NCI-H460 (cell line): ENCODE measurements at places on chromosomes 3 and 15. TPM values are rescaled to one million over a fixed set of nuclear protein-coding genes. Genes with fewer than 3 reads are reported as not detected.

GRCh38 chr3:81197386-81197785, 564.1 kb downstream of the GBE1 start:
- no peak for DNase-seq

GRCh38 chr3:89303701-89304100, 196.3 kb downstream of the EPHA3 start:
- no peak for DNase-seq

DNA sequence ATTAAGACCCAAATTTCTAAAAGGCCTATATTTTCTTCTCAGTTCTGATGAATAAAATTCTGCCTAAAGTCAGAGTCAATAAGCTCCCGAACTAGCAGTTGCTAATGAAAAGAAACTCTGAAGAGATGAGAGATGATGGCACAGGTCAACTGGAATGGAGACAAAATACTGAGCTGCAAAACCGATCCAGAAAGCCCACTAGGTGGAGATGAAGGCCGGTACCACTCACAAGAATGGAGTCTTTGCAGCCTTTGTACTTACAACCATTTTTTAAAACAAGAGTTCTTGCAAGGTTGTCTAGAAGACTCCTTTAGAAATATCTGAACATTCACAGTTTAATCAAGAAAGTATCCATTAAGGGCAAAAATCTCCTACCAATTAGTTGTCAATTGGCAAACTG, 119.9 kb upstream of the TJP1 start:
- DNase-seq: no peak

DNA sequence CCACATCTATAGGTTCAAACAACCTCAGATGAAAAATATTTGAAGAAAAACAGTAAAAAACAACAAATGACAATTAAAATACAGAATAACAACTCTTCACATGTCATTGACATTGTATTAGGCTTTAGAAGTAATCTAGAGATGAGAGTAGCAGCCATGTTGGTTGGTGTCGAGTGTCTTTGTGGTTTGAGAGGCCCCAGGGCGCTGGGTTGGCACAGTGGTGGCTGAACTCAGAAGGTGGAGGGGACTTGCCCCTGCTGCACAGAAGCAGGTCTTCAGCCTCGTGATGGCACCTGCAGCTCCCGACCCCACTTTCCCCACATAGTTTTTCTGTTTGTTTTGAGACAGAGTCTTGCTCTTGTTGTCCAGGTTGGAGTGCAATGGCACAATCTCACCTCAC, 187.2 kb downstream of the OSBPL10 start:
- DNase-seq: no peak

- no peak for DNase-seq
These were observed 61.9 kb downstream of the SMAD3 start for GRCh38 chr15:67127331-67127664.

DNA sequence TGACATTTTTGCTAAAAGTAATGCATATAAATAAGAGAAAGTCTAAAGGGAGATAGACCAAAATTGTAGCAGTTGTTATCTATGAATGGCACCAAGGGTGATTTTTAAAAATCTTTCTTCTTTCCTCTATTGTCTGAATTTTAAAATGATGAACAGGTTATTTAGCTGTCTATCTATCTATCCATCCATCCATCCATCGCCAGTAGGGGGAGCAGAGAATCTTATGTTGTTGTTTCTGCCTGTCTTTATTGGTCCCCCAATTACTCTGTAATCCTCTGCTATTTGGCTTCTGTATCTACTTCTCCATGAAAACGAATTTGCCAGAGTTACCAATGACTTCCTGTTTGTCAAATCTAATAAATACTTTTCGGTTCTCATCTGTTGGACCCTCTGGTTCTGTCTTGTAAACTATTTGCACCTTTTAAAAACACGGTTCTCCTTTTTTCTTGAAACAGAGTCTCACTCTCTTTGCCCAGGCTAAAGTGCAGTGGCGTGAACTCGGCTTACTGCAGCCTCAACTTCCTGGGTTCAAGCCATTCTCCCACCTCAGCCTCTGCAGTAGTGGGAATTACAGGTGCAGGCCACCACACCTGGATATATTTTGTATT, 86.0 kb downstream of the ECT2 start:
- peak; percentile 45 for DNase-seq

DNA sequence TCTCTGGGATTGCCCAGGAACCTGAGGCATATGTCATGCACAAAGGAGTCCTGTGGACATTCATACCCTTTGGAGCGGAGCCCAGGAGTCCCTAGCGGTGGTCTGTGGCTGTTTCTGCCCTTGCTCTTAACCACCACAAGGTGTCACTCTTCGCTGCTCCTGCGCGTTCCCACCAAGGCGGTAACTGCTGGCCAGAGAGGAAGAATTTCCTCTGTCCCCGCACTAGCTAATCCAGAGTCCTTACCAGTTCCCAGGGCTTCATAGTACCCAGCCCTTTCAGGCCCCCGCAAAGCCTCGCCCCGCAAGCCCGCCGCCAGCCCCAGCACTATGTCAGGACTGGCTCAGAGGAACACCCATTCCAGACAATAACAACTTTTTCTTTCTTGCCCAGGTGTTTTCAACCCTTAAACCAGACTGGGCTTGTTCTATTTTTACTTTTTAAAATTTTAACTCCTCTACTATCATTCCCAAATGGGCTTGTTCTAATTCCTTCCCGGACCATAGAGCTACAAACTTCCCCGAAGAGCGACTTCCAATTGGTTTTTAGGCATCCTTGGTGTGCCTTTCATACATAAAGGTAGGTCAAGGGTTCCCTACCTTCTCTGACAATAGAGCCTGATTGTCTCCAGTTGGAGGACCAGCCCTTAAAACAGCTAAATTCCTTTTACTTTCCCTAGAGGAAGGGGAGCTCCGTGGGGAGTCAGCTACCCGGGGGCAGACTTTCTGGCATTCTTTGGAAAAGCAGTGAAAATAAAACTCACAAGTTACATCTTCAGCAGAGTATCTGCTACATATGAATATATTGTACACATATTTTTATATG, 31.8 kb upstream of the ZNF774 start:
- peak; percentile 84 for DNase-seq

Gene PODXL2
- 20.8 and 23.4 TPM in 2 replicates for total RNA-seq
